ENCODE measurements at places on chromosomes 1 and 21.

DNA sequence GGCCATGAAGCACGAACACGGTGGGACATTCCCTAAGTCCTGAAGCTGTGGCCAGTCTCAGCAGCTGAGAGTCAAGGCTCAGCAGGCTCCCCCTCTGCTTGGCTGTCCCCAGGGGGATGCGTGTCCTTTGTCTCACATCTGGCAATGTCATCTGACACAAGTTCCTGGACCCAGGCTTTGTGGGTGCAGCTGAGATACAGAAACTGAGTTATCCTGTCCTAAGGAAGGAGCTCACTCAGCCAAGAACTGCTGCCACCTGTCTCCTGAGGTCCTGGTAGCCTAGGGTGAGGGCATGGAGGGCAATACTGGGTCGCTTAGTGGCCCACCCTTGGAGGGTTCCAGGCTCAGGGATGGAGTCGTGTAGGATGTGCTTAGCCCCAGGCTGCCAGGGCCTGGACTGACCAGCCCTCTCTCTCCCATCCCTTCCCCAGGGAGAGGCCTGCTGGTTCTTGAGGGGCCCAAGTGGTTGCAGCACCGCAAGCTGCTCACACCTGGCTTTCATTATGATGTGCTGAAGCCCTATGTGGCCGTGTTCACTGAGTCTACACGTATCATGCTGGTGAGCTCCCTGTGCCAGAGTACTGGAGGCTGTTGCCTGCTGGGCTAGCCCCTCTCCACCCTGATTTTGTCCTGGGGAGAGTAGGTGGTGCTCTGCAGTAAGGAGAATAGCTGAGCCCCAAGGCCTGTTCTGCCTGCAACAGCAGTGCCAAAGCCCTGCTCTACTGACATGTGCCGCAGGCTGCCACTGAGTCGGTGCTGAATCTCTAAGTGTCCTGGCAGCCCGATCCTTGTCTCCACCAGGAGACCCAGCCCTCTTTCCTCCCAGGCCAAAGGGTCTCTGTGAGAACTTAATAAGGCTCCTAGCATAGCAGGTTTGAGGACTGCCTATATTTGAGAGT lies 13.5 kb downstream of the CYP4B1 start:
- DNase-seq, result no peak

GRCh38 chr21:42049578-42050430 lies 21.3 kb upstream of the UMODL1 start:
- DNase-seq, result no peak

DNA sequence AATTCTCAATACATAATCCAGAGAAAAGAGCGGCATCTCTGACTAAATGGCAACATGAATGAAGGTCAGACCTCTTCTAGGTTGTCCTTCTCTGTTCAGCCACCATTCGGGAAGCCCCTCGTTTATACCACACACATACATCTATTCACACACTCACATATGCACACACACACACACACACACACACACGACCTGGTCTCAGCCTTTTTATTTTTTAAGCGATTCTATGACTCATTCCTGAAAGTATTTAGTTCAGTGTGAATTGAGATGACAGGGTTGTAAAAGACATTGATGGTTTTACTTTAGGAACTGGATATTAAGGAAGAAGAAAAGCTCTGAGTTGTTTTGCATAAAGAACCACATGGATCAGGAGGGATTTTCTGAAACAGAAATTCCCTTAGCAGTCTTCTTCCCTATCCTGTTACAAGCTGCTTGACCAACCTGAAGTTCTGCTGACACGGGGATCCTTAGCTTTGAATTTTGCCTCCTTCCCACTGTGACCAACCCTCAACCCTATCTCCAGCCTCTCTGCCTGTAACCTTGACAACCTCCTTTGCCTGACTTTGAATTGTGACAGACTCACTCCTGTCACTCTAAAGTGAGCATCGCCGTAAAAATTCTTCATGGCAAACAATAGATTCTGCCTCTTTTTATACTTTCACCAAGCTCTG lies 383.1 kb upstream of the ESRRG start:
- DNase-seq, result no peak

- DNase-seq, result no peak
Measured at GRCh38 chr1:61050541-61051442, 31.6 kb upstream of the NFIA start.

GRCh38 chr1:107047602-107048001 lies 8.9 kb upstream of the PRMT6 start:
- DNase-seq, result no peak

DNA sequence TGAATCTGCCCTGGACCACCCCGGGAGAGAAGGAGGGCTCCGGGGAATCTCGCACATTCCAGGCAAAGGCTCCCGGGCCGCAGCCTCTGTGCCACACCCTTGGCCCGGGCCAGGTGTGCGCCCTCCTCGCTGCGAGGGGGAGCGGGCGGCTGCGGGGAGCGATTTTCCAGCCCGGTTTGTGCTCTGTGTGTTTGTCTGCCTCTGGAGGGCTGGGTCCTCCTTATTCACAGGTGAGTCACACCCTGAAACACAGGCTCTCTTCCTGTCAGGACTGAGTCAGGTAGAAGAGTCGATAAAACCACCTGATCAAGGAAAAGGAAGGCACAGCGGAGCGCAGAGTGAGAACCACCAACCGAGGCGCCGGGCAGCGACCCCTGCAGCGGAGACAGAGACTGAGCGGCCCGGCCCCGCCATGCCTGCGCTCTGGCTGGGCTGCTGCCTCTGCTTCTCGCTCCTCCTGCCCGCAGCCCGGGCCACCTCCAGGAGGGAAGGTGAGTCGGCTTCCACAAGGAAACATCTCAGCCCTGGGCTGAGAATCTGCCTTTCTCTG lies at the start of gene LAMC2:
Gene LAMC2 (plus strand): TSS at position 324 of the 550 bp plus-strand sequence. CDS start 89 bp downstream, at position 413.
- no peak for DNase-seq

DNA sequence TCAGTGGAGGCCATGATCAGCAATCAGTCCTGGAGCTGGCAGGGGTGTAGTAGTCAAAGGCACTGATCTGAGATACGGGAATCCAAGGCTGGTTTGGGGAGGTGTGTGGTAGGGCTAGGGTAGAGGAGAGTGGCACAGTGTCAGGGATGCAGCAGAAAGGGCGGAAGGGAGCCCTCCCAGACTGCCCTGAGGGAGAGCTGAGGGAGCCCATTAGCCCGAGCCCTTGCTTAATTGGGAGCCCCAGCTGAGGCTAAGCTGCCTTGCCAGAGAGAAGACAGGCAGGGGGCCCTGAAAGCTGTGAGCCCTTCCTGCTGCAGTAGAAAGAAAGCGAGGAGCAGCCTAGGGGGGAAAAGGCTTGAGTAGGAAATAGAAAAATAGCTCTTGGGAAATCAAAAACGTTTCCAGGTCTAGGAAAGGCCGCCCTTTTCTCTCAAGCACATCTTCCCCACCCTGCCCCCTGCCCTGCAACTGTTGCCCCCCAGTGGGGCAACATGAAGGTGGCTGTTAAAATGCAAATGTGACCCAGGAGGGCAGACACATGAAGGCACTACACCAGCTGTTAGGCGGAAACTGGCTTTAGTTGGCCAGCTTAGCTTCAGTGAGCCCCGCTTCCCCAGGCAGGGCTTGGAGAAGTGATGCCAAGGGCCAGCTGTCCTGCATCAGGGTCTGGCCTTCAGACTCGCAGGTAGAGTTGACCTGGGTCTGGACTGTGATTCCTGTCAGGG lies 106.2 kb downstream of the UCK2 start:
- no peak for DNase-seq

DNA sequence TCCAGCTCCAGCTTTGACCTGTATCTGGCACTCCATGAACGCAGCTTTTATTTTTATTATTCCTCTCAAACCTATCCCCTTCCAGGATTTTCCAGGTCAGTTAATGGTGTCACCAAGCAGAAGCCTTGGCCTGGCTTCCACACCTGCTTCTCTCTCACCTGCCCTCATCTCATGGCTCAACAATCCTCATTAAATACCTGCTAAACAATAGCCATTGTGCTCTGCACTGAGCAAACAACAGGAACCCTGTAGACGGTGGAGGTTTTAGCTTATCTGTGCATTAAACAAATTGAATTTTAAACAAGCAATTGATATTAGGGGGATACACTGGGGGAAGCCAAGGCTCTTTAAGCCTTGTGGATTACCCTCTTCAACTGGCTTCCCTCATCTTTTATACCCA lies 15.3 kb downstream of the PYCR2 start:
- no peak for DNase-seq

- DNase-seq, result no peak
Measured at GRCh38 chr1:180444522-180444921, 57.9 kb downstream of the ACBD6 start.

GRCh38 chr1:165855010-165855838 lies 27.8 kb downstream of the UCK2 start:
- DNase-seq, result no peak

- DNase-seq, result no peak
Measured at GRCh38 chr1:24020025-24020424, 39.9 kb upstream of the SRSF10 start.

DNA sequence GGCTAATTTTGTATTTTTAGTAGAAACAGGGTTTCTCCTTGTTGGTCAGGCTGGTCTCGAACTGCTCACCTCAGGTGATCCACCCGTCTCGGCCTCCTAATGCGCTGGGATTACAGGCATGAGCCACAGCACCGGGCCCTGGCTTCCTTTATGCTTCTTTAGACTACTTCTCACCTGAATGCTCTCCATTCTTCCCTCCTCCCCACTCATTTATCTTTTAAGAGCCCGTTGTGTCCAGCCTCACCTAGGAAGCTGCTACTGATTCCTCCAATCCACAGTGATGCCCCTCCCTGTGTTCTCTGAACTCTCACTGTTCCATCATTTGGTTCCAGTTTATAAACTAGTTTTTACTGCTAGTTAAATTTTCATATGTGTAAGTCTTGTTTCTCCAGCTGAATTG lies 44.9 kb upstream of the NR5A2 start:
- DNase-seq, result no peak

GRCh38 chr1:107776900-107777663 lies 187.9 kb downstream of the VAV3 start:
- DNase-seq, result no peak

GRCh38 chr1:151131701-151132334 lies 14.6 kb downstream of the SEMA6C start:
- DNase-seq, result no peak

DNA sequence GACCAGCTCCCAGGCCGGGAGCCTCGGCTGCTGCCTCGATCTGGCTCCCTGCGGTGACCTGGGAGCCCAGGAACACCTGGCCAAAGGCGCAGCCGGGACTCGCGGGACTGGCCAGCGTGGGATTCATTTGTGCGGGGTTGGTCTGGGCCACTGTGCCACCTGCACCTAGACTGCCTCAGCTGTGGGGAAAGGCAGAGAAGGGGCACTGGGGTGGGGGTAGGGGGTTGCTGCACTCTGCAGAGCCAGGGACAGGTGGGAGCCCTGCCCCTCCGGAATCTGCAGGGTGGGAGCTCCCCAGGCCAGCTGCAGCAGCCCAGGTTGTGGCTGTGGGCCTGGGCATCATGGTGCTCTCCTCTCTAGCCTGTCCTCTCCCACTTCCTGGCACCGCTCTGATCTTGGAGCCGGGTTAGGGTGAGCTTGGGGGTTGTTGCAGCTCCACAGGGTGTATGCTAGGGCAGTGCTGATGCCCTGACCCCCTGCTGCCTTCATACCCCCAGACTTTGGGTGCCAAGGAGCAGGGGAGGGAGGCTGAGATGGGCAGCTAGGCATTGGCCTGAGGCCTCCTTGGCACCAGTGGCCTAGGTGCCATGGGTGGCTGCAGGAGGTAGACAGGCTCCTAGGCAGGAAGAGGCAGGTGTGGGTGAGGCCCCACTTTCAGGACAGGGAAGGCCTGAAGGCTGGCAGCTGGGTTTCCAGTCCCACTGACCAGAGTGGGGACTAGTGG lies 57.5 kb upstream of the ETV3 start:
- DNase-seq, result no peak

GRCh38 chr1:15627343-15627988 lies 10.2 kb downstream of the DDI2 start:
- DNase-seq, result no peak

- no peak for DNase-seq
Measured at GRCh38 chr1:4265836-4266235, 365.8 kb upstream of the C1orf174 start.

- no peak for DNase-seq
Measured at GRCh38 chr1:80751204-80751603, 1049.5 kb upstream of the ADGRL2 start.

GRCh38 chr21:37502947-37503346 lies 136.4 kb downstream of the DYRK1A start:
- DNase-seq, result no peak

GRCh38 chr1:87369736-87370478 lies 41.2 kb downstream of the LMO4 start:
- DNase-seq, result no peak

GRCh38 chr1:111486431-111486830 lies 12.6 kb downstream of the C1orf162 start:
- DNase-seq, result no peak

GRCh38 chr1:114585231-114585630 lies 3.8 kb upstream of the BCAS2 start:
- DNase-seq, result no peak

GRCh38 chr1:86000601-86001000 lies 156.0 kb downstream of the COL24A1 start:
- no peak for DNase-seq

All from bone marrow (tissue), 2 donors.